COR-L47 (cell line): ENCODE measurements at places on chromosomes 5 and 9.

DNA sequence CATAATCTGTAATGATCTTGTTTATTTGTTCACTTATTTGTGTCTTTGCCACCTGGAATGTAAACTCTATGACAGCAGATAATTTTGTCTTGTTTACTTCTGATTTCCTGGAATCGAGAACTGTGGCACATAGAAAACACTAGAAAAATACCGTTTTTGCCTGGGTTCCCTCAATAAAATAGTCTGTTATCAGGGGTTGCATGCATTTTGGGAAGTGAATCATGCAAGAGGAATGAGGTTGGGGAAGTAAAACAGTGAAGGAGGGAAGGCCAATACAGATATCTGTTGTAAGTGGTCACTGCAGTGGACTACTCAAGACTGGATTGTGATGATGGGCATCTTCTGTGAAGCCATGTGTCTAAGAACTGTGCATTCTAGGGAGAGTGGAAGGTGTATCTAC, 45.2 kb upstream of the IL6ST start:
- DNase-seq = no peak

DNA sequence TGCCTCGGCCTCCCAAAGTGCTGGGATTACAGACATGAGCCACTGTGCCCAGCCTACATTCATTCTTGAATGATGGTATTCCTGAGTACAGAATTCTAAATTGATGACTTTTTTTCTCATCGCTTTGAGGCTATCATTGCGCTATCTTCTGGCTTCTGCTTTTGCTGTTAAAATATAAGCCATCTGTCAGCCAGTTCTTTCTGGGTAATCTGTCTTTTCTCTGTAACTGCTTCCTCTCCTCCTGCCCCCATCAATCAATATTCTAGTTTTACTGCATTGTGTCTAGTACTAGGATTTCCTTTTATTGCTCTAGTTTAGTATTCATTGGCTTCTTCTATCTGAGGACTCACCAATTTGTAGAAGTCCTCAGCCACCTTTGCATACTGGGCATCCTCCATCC, 89.0 kb downstream of the PLPP1 start:
- DNase-seq = no peak

- DNase-seq = no peak
Observed at GRCh38 chr5:43837091-43837490, 234.1 kb downstream of the NNT start.

GRCh38 chr5:67051164-67051563, 145.4 kb downstream of the CD180 start:
- no peak for DNase-seq

- DNase-seq = no peak
Observed at GRCh38 chr5:133849116-133849515, 119.3 kb downstream of the C5orf15 start.

DNA sequence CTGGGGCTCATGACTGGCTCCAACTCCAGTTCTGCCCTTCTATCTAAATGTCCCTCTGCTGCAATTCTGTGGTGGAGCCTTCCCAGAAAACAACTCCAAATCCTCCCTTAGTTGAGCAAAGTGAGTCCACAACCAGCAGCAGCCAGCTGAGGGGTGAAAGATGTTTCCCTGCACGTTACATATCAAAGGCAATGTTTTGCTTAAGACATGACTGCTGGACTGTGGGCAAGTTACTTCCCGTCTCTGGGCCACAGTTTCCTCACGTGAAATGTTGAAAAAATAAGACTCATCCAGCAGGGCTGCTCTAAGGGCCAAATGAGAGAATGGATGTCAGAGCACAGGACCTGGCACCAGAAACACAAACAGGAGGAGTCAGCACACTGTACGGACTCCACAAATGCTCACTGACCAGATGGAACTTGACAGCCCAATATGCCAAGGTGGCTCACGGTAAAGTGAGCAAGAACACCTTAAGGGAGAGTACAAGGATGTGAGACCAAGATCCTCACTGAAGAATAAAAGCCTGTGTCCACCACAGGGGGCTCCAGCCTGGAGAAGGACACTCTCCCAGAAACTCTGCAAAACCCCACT, 138.4 kb upstream of the ABCA1 start:
- DNase-seq = no peak
